ENCODE measurements at places on chromosomes 5 and 9.

- DNase-seq = no peak
Observed at GRCh38 chr9:105683688-105684275, 10.6 kb upstream of the TMEM38B start.

DNA sequence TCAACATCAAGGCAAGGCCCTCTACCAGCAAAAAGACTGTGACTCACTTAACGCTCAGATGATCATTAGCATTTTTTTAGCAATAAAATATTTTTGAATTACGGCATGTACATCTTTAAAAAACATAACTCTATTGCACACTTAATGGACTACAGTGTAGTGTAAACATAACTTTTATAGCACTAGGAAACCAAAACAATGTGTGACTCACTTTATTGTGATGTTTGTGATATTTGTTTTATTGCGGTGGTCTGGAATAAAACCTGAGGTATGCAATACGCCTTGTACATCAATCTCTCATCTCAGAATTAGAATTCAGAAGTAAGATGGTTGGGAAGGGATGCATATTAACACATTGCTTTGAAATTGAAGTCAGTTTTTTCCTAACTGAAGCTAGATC, 106.9 kb upstream of the PTCH1 start:
- no peak for DNase-seq

DNA sequence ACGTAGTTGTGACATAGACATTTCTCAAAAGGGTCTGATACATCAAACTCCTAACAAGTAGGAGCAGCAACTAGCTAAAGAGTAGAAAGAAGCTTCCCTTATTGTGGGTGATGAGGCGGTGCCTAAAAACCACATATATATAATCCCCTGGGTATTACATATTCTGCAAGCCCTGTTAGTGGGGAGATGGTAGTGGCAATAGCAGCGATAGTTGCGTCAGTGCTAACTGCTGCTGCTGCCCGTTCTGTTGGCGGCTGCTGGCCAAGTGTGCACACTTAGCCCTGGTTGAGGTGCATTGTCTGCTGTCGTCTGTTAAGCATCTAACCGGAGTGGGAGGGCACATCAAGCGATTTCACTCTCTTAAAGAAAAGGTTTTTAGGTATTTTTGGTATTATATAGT, 35.8 kb downstream of the VLDLR start:
- DNase-seq = no peak

GRCh38 chr5:6567835-6568234, 65.0 kb downstream of the NSUN2 start:
- no peak for DNase-seq

DNA sequence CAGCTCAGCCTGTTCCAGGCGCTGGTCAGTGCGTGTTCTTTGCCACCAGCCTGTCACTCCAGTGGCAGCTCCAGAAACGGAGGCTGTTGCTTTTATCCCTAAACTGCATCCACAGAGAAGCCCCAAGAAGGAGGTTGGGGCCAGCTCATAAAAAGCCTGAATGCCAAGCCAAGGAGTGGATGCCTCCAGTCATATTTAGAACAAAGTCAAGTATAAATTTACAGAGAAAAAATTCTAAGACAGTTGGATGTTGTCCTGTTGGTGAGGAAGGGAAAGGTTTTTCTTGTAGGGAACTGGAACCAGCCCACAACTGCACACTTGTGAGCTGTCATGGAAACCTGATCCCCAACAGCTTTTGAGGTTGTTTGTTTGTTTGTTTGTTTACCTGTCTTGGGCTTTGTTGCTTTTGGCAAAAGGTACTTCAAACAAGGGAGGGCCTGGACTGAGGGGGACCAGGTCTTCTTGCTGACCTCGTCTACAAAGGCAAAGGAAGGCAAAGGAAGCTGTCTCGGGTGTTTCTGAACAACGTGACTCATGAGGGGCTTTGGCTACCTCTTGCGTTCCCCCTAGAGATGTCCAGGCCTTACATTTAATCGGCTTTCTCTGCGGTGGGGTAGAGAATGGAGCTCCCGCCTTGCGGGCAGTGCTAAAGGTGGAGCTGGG, 36.7 kb downstream of the OLFML2A start:
- no peak for DNase-seq

DNA sequence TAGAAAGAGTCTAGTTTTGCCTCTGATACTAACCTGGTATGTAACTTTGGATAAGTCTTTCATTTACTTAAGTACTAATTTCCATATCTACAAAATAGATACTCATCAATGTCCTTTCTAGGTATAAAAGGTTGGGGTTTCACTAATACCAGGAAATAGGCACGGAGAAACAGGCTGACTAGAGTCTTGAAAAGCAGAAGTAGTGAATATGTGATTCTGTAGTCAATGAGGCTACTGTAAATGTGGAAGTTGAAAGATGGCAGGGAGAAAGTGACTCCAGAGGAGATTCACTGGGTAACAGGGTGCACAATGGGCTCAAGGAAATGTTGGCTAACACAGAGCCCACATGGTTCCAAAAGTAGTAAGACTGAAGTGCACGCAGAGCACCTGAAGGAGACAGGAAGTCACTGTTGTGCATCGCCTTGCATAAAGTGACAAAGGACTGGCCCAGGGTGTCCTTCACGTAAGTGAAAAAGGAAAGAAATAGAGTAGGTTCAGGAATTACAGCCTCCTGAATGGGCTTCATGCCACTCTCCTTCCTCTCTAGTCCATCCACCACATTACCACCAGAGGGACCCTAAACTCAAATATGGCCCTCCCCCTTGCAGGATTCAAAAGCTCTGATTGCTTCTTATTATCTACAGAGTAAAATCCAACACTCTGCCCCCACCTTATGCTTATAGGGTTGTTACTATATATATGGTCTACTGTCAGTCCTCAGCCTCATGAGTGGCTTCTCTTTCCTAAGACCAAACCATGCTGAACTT, 288.0 kb upstream of the SMARCA2 start:
- DNase-seq = no peak

GRCh38 chr5:10481241-10481935, 39.7 kb downstream of the ROPN1L start:
- no peak for DNase-seq

GRCh38 chr9:137982200-137982599, 104.6 kb downstream of the CACNA1B start:
- DNase-seq = no peak

- no peak for DNase-seq
Observed at GRCh38 chr5:139287890-139288635, 5.5 kb upstream of the MATR3 start.

DNA sequence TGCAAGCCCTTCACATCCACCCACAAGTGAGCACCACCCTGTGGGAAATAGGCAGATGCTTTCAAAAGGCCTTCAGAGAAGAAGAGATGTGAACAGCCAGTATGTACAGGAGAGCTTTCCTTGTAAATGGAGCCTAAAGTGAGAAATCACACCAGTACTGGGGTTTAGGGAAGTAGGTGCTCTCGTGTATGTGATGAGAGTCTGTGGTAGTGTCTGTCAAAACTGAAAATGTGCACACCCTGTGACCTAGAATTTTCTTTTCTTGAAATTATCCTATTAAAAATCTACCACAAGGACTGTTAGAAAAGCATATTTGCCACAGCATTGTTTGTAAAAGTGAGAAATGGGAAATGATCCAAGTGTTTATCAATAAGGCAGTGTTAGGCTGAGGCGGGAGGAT, 16.6 kb downstream of the OTULINL start:
- DNase-seq = no peak

DNA sequence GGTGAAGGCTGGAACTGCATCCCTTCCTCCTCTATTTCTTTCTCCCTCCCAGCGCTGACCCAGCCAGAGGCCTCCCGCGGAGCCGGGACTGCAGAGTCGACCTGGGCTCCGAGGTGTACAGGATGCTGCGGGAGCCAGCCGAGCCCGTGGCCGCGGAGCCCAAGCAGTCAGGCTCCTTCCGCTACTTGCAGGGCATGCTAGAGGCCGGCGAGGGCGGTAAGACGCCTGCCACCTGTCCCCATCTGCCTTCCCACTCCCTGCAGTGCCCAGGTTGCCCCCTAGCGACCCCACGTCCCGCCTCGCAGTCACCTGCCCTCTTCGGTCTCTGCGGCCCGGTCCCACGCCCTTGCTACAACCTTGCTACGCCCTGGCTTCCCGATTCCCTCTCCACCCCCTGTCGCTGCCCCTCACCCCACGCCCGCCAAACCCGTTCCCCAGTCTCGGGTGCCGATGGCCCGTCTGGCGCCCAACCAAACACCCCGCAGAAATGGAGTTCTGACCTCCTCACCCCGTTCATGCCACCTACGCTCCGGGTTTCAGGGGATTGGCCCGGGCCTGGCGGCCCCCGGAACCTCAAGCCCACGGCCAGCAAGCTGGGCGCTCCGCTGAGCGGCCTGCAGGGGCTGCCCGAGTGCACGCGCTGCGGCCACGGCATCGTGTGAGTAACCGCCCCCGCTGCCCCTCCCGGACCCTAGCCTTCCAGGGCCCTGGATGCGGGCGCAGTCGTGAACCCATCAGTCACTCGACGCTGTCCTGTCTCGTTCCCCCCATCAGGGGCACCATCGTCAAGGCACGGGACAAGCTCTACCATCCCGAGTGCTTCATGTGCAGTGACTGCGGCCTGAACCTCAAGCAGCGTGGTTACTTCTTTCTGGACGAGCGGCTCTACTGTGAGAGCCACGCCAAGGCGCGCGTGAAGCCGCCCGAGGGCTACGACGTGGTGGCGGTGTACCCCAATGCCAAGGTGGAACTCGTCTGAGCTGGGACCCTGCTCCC, 14.1 kb downstream of the PDLIM4 start:
- DNase-seq = no peak

DNA sequence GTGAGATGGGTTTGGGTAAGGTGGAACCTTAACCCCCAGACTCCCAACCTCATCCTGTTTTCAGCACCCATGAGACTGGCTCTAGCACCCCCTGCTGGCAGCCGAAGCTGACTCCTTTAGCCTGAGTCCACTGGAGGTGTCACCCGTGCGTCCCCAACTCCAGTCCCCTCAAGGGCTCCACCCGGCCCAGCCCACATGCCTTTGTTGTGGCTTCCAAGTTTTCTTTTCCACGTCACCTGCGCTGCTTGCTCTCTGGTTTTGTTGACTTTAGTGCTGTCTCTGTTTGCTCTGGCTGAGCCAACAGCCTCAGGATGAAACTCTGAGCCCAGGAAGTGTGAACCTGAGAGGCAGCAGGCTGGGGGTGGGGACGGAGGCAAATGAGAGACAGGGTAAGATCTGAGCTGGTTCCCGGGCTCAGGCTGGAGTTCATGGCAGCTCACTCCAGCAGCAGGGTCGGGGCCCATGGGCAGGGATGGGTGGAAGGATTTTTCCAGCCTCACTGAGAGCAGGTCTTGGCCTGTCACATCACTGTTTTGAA, 13.2 kb upstream of the AQP7 start:
- DNase-seq = no peak

DNA sequence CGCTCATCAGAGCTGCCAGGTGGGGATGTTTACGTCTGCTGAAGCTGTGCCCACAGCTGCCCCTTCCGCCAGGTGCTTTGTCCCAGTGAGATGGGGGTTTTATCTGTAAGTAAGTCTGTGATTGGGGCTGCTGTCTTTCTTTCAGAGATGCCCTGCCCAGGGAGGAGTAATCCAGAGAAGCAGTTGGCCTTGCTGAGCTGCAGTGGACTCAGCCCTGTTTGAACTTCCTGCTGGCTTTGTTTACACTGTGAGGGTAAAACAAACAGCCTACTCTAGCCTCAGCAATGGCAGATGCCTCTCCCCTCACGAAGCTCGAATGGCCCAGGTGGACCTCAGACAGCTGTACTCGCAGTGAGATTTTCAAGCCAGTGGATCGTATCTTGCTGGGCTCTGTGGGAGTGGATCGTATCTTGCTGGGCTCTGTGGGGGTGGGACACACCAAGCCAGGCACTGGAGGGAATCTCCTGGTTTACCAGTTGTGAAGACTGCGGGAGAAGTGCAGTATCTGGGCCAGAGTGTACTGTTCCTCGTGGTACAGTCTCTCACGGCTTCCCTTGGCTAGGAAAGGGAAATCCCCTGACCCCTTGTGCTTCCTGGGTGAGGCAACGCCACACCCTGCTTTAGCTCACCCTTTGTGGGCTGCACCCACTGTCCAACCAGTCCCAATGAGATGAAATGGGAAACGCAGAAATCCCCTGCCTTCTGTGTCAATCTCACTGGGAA, 530.1 kb upstream of the DMAC1 start:
- no peak for DNase-seq

DNA sequence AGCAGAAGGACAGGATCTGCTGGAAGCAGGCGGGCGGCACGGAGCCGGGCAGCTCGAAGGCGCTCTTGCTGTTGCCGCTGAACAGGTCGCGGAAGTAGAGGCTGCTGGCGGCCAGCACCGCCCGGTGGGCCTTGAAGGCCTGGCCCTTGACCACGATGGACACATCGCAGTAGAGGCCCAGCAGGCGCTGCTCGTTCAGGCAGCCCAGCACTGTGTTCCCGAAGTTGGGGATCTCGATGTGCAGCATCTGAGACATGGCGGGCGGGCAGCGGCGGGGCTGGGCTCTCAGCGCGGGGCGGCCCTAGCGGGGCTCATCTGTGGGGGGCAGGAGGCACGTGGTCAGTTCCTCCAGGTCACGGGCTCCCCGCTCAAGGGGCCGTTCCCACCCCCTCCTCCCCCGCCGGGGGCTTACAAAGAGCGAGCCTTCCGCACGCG, 44.8 kb downstream of the NACC2 start:
- peak; percentile 21 for DNase-seq

GRCh38 chr5:179319741-179320281, 25.4 kb downstream of the ADAMTS2 start:
- DNase-seq = peak; percentile 48

- no peak for DNase-seq
Observed at GRCh38 chr5:132211787-132212186, 15.9 kb downstream of the P4HA2 start.

GRCh38 chr5:14807471-14807870, 64.1 kb downstream of the ANKH start:
- no peak for DNase-seq

- DNase-seq = no peak
Observed at GRCh38 chr5:175484829-175485228, 6.5 kb downstream of the SFXN1 start.

- DNase-seq = no peak
Observed at GRCh38 chr5:59088546-59088945, 505.7 kb downstream of the RAB3C start.

DNA sequence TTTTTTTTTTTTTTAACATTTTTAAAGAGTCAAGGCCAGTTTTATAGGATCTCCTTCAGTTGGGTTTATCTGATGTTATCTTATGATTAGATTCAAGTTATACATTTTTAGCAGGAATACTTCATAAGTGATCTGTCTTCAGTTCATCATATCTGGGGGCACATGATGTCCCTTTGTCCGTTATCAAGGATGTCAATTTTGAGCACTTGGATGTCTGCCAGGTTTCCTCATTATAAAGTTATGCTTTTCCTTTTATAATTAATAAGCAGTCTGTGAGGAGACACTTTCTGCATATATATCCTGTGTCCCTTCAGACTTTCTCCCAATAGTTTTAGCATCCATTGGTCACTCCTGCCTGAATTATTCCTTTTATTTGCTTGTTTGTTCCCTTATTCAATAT, 11.8 kb downstream of the HDHD3 start:
- DNase-seq = no peak

DNA sequence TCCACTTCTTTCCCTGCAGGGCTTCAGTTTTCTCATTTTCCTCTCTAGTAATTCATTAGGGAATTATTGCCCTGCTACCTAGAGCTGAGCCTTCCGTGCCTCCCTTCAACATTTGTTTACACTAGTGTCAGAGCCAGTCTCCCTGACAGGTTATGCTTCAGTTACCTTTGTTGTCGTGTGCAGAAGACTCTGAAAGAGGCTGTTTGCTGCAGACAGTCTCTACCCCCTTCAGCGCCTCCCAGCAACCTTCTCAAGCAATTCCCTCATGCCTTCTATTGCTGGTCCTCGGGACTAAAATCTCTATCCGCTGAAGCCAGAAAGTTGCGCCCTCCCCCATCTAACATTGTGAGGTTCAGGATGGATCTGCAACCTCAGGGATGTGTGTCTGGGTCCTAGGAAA, 12.8 kb downstream of the RALGPS1 start:
- DNase-seq = no peak

GRCh38 chr5:30928956-30929355, 264.5 kb upstream of the CDH6 start:
- no peak for DNase-seq
